ENCODE measurements at places on chromosomes 3 and 15. TPM values are rescaled to one million over a fixed set of nuclear protein-coding genes. Genes with fewer than 3 reads are reported as not detected.

Gene SPINK8
- not detected for total RNA-seq

Gene FANCD2OS
- not detected for total RNA-seq

- DNase-seq, result no peak
Observed at GRCh38 chr15:85025516-85026251, 44.0 kb downstream of the PDE8A start.

Gene GOLGA8T
- total RNA-seq, result not detected

- no peak for DNase-seq
Observed at GRCh38 chr3:167740961-167741587, 5.6 kb downstream of the SERPINI1 start.

Gene CDHR4
- 0.36 TPM for total RNA-seq

Gene MUC13
- not detected for total RNA-seq

Gene GOLGA8S
- 0.25 TPM for total RNA-seq

GRCh38 chr3:23659274-23659673 is 146.5 kb upstream of the UBE2E1 start:
- DNase-seq, result no peak

- DNase-seq, result no peak
Observed at GRCh38 chr3:4006288-4006687, 207.1 kb downstream of the LRRN1 start.

Gene KNL1
- total RNA-seq, result 1.2 TPM

GRCh38 chr3:77873598-77873997 is 833.7 kb downstream of the ROBO2 start:
- no peak for DNase-seq

DNA sequence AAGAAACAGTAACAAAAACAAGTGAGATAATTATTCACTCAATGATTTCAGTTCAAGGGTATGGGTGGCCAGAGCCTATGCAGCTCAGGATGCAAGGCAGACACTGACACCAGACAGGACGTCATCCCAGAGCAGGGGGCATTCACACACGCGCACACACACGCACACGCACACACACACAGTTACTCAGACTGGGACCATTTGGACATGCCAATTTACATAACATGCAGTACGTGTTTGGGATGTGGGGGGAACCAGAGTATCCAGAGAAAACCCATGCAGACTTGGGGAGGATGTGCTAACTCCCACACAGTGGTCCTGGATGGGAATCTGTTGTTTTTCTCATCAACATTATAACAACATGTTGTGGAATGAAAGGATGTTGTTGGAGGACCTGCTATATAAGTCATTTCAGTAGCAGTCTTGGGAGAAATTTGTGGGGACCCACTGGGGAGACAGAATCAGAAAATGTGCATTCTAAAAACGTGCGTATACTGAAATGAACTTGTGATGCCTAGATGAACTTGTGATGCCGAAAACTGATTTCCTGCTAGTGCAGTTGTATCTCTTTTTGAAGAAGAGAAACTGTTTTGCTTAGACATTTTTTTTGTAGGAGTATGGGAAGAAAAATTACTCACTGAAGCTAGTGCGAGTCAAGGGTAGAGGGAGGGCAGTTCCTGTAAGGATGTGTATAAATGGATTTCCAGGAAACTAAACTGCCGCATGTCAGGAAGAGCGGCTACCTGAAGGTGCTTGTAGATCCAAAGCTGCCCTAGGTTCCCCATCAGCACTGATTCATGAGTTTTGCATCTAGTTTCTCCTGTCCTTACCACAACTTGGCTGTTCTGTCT is 25.2 kb downstream of the CD200 start:
- DNase-seq, result no peak

Gene ABHD14A
- total RNA-seq, result 28.1 TPM

- DNase-seq, result no peak
Observed at GRCh38 chr3:5071061-5071460, 51.0 kb upstream of the ARL8B start.

Gene NXPE3
- 6.5 TPM for total RNA-seq

DNA sequence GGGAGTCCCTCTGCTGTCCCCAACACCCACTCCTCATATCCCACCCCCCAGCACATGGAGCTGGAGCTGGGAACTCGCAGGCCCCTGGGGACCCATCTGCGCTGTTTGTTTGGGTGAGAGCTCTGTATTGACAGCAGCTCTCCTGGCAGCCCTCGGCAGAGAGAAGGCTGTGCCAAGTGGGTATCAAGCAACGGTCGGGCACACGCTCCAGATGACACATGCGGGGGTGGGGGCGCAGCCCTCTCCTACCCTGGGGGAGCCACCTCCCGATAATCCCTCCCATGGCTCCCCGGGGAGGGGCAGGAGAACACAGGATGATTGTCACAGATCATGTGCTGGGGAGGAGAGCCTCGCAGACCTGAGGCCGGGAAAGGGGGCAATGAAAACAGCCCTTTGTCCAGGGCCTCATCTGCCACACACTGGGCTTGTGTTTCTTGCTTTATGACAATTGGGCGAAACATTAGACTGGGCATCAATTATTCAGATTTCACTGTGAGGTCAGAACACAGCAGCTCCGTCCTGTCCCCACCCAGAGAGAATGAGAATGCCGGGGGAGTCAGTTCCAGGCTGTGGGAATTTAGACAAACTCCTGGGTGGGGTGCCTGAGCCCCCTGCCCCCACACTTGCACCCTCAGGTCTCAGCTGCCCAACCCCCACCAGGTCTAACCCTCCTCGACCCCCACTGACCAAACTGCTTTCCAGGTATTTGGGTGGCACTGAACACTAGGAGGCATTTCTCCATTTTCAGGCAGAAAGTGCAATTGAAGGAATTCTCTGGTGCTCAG is 46.4 kb upstream of the KLF13 start:
- peak; percentile 20 for DNase-seq

DNA sequence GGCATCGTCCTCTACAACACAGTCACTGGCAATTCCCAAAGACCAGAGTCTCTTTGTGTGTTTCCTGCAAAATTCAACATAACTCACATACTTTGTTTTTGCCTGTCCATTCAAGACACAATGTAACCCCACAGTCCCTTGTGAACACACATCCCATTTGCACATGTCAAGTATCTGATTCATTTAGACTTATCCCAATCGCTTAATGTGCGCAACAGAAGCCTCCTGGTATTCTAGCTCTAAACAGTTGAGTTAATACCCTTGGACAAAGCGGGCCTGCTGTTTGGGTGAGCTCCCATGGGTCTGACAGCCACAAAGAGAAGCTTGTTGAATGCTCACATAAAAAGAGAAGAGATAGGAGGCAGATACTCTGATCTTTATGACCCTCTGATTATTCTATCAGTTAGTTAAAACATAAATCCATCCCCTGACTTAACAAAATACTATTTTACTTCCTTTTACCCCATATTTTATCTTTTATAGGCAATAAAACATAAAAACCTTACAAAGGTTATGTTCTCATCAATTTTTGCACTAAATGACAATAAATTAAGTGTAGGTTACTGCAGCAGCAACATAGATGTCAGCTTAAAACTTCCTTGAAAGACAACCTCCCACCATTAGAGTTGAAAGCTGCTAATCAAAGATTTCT is 79.4 kb downstream of the ANXA2 start:
- no peak for DNase-seq

Gene USP50
- 1.2 TPM for total RNA-seq

DNA sequence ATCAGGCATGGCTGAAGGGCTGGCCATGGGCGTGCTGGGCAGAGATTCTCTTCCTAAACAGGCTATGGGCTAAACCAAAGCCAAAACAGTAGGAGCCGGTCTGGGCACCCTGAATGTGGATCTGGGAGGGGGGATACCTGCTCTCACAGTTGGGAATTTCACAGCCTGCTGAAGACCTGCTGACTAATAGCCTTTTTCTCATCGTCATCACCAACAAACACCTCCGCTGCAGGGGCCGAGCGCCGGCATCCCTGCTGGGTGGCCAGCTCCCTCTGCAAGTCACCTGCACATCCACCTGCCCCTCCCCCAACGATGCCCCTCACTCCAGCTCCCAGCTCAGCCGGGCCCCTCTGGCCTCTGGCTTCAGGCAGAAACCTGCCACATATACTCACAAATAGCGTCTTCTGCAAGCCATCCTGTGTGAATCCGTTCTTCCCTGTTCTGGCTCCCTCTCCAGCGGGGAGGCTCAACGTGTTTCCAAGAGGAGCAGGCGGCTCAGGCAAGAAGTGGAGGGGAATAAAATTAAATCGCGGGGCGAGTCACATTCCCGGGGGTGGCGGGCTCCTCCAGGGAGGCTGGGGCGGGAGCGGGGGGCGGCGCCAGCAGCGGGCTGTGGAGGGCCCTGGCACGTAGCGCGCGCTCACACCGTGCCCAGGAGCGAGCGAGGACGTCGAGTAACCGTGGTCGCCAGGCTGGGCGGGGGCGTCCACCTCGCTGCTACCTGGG is 466 bp downstream of the IQSEC1 start:
- no peak for DNase-seq

- no peak for DNase-seq
Observed at GRCh38 chr3:111813441-111813840, 45.6 kb upstream of the PHLDB2 start.

DNA sequence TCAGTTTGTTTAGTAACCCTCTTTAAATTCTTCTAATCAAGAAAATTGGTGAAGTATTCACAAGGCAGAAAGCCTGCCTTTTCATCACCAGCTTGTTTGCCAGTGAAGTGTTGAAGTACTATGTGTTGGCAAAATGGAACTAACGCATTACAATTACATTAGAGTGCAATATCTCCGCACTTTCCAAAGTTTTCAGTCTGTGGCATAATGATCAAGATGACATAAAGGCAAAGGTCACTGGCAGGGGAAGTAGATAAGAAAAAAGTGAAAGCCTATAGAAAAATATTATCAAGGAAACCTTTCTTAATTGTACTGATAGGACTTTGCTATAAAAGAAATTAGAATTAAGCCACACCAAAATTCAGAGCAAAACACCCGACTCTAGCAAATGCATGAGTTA is 25.0 kb upstream of the TM4SF1 start:
- DNase-seq, result no peak

DNA sequence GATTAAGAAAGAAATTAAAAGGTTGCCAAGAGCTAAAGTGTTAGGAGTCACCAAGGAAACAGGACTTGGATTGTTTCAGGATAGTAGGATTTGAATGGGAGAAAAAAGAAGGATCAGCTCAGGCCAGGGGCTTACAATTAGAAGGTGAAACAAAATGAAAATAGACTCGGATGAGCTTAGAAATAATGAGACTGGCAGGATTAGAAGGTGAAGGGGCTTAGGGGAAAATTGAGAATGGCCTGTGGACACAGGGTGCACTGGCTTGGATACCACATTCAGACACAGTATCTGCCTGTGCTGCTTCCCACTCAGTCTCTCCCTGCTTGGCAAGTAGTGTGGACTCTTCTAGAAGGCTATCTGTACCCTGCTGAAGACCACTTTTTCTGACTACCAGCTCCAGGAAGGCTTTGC is 206.1 kb upstream of the ATP10A start:
- DNase-seq, result no peak

Gene ZNF860
- 0.50 TPM for total RNA-seq

DNA sequence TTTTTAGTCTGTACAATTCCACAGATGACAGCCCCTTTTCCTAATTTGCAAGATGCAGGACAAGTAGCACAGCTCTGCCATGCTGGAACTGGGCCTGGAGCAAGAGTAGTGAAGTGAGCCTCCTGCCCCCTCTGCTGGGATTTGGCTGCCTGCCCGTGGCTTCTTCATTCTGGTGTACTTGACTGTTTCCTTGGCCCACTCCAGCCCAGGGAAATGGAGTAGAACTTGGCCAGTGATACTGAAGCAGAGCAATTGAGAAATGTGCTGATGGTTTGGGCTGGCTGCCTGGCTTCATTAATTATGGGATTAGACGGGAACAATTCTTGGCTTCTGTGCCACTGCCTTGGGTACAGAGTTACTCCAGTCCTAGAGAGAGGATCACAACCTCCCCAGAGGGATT is 2.8 kb downstream of the GPD1L start:
- DNase-seq, result peak; percentile 32

GRCh38 chr15:78995921-78996893 is 51.4 kb upstream of the CTSH start:
- DNase-seq, result no peak

Gene MAGEF1
- total RNA-seq, result 14.7 TPM

DNA sequence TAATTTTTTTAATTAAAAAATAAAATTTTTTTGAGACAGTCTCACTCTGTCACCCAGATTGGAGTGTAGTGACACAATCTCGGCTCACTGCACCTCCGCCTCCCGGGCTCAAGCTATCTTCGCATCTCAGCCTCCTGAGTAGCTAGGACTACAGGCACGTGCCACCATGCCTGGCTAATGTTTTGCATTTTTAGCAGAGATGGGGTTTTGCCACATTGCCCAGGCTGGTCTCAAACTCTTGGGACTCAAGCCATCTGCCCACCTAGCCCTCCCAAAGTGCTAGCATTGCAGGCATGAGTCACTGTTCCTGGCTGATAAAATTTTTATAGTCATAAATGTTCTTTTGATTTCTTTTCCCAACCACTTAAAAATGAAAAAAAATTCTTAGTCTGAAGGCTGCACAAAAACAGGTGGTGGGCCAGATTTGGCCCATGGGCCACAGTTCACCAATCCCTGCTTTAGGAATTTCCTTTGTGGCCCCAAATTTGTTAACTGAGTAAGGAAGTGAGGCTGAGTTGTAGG is 9.2 kb downstream of the UBA5 start:
- DNase-seq, result no peak

Gene APOD
- 340 TPM for total RNA-seq

DNA sequence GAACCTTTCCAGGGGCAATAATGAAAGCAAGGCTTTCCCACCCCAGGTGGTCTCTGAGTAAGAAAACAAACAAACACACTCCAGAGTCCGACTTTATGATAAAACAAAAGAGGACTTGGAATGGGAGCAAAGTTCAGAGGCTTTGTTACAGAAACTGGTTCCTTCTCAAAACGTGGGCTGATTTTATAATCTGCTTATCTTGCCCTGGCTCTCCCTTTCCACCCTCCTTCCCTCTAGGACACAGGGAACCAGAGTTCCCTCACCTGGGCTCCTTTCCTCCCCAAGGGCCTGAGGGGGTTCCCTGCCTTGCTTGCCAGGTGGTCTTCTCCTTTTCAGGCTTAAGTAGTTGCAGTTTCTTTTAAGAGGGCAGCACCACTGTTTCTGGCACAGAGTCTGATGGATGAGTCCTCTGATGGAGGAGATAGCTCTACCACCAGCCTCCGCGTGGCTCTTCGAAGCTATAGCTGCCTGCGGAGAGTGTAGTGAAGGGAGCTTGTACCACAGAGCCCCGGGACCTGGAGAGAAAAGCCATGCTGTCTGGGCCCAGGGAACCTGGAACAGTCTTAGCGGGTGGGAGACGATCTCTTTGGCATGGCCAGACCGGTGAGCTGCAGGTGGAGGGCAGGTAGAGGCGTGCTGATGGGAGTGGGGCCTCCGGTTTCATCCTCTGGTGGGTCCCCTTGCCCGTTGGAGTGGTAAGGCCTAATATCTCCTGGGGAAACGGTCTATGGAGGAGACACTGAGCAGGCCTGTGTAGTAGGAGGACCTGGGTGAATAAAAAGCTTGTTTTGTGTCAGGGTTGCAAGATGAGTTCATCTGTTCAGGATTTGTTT is 68.7 kb downstream of the SMAD6 start:
- no peak for DNase-seq
